ENCODE measurements at places on chromosomes 6 and 20.

DNA sequence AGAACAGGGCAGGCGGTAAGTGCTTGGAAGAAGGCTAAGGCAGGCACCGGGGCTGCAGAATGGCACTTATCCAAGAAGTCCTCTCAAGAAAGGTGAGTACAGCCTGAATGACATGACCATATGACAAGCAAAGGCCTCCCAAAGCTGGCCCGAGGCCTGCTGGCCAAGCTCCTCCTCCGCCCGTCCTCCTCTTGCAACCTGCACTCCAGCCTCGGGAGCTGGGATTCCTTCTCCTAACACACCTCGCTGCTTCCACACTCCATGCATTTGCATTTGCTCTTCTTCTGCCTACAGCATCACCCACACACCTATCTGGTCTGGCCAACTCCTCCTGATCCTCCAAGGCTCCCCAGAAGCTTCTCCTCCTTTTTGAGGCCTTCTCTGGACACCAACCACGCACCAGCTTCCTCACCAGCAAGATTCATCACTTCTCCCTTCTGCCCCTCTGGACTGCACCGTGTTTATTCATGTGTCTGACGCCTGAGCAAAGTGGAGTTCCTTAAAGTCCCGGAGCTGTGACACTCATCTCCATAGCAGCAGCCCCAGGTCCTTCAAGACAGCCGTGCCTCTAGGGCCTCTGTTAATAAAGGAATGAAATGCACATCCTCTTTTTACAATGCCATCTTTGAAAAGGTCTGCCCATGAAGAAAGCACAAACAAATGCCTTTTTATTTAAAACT is 32.3 kb downstream of the CNKSR3 start:
- DNase-seq: no peak

GRCh38 chr6:50962213-50962759 is 143.6 kb downstream of the TFAP2B start:
- DNase-seq: no peak

- no peak for DNase-seq
These were observed 35.4 kb downstream of the TMX4 start for GRCh38 chr20:7984192-7984591.

- DNase-seq: no peak
These were observed 25.4 kb downstream of the SPATA2 start for GRCh38 chr20:49889935-49890333.

GRCh38 chr6:3911130-3911529 is 62.0 kb downstream of the FAM50B start:
- no peak for DNase-seq

Data from stimulated activated CD8-positive, alpha-beta memory T cell treated with anti-CD3 and anti-CD28 coated beads, Interleukin-4, amount 100 ng/mL, for 1 hour (primary cell).